ENCODE measurements at places on chromosomes 1 and 21. TPM values are rescaled to one million over a fixed set of nuclear protein-coding genes. Genes with fewer than 3 reads are reported as not detected.
A peak's percentile ranks its signal among the peaks of the same experiment; 100 is the strongest.

DNA sequence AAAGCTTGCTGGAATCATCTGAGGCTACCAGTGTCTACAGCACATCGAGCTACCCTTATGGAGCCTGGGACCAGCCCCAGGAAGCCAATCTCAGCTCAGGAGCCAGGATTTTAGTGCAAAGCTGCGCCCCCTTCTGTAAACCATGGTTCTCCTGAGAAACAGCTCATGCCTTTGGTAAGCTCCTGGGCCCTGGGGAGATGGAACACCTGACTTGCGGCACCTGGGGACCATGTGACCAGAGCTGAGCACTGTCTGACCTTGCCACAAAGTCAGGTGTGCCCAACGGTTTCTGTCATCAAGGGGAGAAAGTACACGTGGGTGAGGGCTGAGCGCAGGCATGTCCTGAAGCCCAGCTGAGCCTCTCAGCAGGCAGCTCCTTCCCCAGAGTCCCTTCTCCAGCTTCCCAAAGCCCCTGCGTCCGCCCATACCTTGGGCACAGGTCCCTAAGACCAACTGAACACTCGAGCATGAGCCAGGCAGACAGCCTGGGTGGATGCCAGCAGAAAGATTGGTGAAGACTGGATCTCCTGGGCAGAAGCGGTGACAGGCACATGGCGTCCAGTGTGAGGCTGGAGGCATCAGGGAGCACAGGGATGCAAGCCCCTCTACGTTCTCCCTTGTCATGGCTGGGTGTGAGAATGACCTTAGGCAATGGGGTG, 57.9 kb upstream of the TENT5B start:
- no peaks in the 10 kb centered on the region for H3K4me1 ChIP-seq
- H3K4me3 ChIP-seq: no peak overlapping the region
- no peak for DNase-seq

DNA sequence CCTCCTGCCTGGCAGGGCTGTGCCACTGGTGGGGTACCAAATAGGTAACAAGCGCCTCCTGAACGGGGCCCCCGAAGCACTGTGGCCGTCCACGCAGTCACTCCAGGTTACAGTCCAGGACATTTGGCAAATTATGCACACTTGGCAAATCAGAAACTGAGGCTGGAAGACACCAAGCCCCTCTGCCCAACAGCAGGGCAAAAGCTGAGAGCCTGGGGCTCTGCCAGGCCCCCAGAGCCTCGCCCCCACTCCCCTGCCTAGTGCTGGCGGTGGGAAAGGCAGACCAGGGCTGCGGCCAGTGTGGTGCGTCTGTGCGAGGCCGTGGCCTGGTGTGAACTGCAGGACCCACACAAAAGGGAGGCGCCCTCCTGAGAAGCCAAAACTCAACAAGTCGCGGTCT, 9.4 kb downstream of the PANK4 start:
- DNase-seq: no peak
- H3K4me1 ChIP-seq: no peaks in the 10 kb centered on the region
- H3K27ac ChIP-seq: no peak overlapping the region
- peaks cover 86% of the 10 kb centered on the region for H3K36me3 ChIP-seq
- H3K4me3 ChIP-seq: no peak overlapping the region
- H3K27me3 ChIP-seq: no peaks in the 10 kb centered on the region

GRCh38 chr21:38303300-38303699, 46.5 kb downstream of the KCNJ15 start:
- no peak for DNase-seq
- H3K27me3 ChIP-seq: no peaks in the 10 kb centered on the region
- no peak overlapping the region for H3K4me3 ChIP-seq
- H3K27ac ChIP-seq: no peak overlapping the region

- no peaks in the 10 kb centered on the region for H3K36me3 ChIP-seq
- no peaks in the 10 kb centered on the region for H3K27me3 ChIP-seq
- H3K4me1 ChIP-seq: no peaks in the 10 kb centered on the region
- no peak overlapping the region for H3K27ac ChIP-seq
- no peak overlapping the region for H3K4me3 ChIP-seq
Observed at GRCh38 chr1:21517660-21518480, 8.6 kb downstream of the ALPL start.

DNA sequence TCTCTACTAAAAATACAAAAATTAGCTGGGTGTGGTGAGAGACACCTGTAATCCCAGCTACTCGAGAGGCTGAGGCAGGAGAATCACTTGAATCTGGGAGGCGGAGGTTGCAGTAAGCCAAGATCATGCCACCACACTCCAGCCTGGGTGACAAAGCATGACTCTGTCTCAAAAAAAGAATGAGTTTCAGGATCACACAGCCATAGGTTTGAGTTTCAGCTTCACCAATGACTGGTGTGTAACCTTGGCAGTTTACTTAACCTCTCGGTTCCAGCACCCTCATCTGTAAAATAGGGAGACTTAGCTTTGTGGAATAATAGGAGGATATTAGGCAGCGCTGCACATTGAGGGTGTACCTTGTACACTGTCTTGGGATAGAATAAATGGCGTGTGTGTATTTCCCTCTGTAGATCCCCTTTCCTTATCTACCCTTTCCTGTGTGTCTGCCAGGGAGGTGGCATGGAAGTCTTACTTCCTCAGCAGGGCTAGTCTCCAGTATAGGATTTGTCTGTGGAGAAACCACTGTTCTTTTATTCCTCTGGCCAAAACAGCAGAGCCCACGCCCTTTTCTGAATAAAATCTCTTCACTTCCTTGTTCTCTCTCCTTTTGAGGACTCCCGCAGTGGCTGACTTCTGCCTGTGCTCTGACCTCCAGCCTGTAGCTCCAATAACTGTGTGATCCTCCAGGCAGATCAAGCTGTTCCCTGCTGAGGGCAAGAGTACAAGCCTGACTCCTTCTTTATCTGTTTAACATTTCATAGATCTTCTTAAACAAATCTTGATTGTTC, 90.4 kb downstream of the HHAT start:
- H3K4me3 ChIP-seq: no peak overlapping the region
- no peak for DNase-seq
- H3K27me3 ChIP-seq: no peaks in the 10 kb centered on the region
- H3K4me1 ChIP-seq: no peaks in the 10 kb centered on the region
- H3K36me3 ChIP-seq: no peaks in the 10 kb centered on the region

DNA sequence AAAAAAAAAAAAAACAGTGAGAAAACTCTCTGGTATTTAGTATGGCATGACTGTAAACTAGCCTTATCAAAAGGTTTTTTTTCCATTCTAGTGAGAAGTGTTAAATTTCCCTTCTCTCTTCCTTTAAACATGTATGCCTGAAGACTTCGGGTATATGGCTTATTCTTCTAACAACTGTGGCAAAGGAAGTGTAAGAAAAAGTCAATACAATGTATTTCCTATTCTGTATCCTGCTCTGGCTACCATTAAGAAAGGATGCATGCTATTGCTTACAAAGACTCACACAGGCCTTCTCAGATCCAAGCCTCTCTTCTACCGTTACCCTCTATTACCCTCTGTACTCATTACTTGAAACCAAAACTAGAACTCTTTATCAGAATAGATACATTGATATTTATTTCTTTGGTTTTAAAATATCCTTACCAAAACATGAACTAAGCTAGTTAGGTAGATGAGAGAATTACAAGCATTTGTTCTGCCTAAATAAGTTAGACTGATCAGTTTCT, 8.4 kb downstream of the CEPT1 start:
- no peak for DNase-seq
- H3K36me3 ChIP-seq: peaks cover 23% of the 10 kb centered on the region
- H3K27me3 ChIP-seq: no peaks in the 10 kb centered on the region
- H3K4me1 ChIP-seq: peaks cover 27% of the 10 kb centered on the region
- no peak overlapping the region for H3K27ac ChIP-seq
- no peak overlapping the region for H3K4me3 ChIP-seq

DNA sequence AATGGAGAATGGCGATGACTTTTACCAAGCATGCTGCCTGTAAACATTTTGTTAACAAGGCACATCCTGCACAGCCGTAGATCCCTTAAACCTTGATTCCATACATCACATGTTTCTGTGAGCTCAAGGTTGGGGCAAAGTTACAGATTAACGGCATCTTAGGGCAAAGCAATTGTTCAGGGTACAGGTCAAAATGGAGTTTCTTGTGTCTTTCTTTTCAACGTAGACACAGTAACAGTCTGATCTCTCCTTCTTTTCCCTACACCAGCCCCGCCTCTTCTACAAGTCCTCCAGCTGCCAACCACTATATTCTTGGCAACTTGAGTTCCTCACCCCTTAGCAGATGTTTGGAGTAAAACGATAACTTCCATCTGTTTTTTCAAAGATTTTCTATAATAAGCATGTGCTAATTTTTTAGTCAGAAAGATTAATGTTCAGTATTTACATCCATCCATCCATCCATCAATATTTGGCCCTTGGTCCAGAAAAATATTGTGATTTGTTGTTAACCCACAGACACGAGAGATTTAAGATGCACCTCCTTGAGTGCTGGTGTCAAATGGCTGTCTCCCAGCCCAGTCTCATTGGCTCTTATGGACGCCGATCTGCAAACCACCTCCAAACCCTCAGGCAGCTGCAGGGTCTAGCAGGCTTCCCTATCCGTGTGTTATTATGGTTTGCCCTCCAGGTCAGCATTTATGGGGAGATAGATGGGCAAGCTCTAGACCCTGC, 3.8 kb downstream of the DNALI1 start:
- no peak overlapping the region for H3K27ac ChIP-seq
- DNase-seq: no peak
- peaks cover 15% of the 10 kb centered on the region for H3K36me3 ChIP-seq
- no peaks in the 10 kb centered on the region for H3K27me3 ChIP-seq
- no peak overlapping the region for H3K4me3 ChIP-seq

OLFML2B gene
- total RNA-seq: 0.84 TPM

PDPN gene
- total RNA-seq: 0.17 TPM

SYT2 gene
- not detected for total RNA-seq

C2CD4D gene
- not detected for total RNA-seq

DNA sequence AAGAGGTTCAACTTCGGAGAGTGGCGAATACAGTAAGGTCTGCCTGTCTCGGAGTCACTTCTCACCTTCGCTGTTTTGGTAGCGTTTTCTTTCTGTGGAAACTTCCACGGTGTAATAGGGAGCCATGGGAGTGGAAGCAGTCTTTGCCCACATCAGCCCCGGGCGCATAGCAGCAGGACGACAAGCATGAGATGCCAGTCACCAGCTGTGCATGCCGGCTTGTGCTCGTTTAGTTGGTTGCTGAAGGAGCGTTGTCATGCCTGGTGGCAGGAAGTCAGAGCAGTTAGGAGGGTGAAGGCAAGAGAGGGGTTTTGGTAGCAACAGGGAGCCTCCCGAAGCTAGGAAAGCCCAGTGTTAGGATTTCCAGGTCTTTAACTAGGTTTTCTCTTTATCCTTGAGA, 58.8 kb downstream of the MRPS6 start:
- no peak for DNase-seq
- peaks cover 3% of the 10 kb centered on the region for H3K4me1 ChIP-seq
- H3K36me3 ChIP-seq: no peaks in the 10 kb centered on the region

SPATA1 gene
- 0.75 TPM for total RNA-seq

DNA sequence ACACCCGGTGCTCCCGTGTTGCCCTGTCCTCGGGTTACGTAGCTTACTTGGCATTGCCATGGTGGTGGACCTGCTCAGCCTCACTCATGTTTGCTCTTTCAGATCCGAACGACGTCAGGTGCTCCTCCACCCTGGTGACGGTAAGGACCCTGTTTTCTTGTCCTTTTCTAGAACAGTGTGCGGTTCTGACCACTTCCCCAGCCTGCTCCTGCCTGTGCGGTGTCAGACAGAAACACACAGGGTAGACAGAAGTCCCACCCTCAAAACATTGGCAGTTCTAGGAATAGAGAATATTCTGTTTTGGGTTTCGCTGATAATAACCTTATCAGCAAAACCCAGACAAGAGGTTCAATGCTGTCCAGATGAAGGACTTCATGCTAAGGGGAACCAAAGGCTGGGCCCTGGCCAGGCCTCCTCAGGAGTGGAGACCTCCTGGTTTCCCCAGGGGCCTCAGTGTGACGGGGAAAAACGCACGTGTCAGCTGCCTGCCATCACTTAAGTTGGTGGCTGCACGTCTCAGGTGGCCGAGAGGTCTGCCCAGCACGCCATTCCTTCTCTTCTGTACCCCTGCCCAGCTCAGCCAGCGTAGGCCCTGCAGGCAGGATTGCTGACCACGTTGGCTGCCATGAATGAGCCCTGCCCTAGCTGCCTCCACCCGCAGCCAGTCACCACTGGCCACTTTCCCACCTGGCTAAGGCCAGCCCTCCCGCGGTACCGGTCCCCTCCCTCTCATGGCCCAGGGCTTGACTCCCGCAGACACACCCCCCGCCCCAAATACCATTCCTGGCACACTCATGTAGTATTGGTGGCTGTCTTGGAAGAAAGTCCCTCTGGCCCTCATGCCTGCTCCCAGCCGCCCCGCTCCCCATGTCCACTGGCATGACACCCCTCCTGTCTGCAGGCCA, 33.6 kb downstream of the SLC37A1 start:
- no peaks in the 10 kb centered on the region for H3K27me3 ChIP-seq
- H3K4me1 ChIP-seq: no peaks in the 10 kb centered on the region
- peaks cover 18% of the 10 kb centered on the region for H3K36me3 ChIP-seq
- DNase-seq: peak; percentile 55
- H3K27ac ChIP-seq: no peak overlapping the region
- no peak overlapping the region for H3K4me3 ChIP-seq

STIL gene
- 20.5 TPM for total RNA-seq

GRCh38 chr1:156347331-156347730, 9.0 kb downstream of the TSACC start:
- H3K4me1 ChIP-seq: no peaks in the 10 kb centered on the region
- H3K4me3 ChIP-seq: no peak overlapping the region
- DNase-seq: no peak
- H3K27me3 ChIP-seq: no peaks in the 10 kb centered on the region
- no peak overlapping the region for H3K27ac ChIP-seq

C1orf185 gene
- total RNA-seq: not detected

GRCh38 chr21:39499156-39499555, 47.4 kb downstream of the SH3BGR start:
- H3K4me3 ChIP-seq: no peak overlapping the region
- H3K4me1 ChIP-seq: no peaks in the 10 kb centered on the region
- no peaks in the 10 kb centered on the region for H3K27me3 ChIP-seq
- DNase-seq: no peak

DNA sequence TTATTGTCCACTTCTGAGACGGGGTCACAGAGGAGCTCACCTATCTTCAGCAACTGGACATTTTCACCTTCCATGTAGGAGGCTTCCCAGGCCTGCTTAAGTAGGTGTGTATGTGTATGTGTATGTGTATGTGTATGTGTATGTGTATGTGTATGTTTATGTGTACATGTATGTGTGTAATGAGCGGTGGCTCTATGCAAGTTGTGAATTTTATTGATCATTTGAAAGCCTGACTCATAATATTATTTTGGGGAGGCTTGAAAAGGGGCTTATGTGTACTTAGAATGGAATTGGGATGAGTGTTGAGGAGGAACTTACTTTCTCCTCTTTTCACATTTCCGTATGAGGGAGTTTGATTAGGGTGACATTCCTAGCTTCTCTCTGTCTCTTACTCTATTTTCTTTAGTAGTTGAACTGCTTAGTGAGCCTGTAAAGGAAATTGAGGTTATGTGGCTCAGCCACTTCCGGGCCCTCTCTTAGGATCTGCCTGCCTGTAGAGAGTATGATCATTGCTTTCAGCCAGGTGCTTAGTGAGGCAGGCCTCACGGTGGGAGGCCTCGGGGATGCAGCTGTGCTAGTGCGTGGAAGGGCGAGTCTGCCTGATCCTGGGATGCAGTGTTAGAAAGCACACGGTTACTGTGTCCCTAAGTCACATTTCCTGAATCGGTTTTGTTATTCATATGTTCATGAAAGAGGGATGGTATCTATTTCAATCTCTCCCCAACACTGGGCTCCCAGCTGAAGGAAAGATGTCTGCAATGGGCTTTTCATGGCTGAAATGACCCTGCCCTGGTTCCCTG, 61.0 kb downstream of the IER5 start:
- no peak for DNase-seq
- H3K27ac ChIP-seq: no peak overlapping the region
- H3K36me3 ChIP-seq: no peaks in the 10 kb centered on the region
- no peak overlapping the region for H3K4me3 ChIP-seq
- H3K27me3 ChIP-seq: no peaks in the 10 kb centered on the region

ADAM30 gene
- total RNA-seq: not detected

DCST1 gene
- not detected for total RNA-seq

KIF21B gene
- total RNA-seq: 1.9 TPM

All from liver (tissue), 10 donors.